Kidney epithelial cell (primary cell): ENCODE measurements at places on chromosomes 2 and 18.

GRCh38 chr2:70732766-70733645, 35.0 kb downstream of the ADD2 start:
- no peak for DNase-seq

DNA sequence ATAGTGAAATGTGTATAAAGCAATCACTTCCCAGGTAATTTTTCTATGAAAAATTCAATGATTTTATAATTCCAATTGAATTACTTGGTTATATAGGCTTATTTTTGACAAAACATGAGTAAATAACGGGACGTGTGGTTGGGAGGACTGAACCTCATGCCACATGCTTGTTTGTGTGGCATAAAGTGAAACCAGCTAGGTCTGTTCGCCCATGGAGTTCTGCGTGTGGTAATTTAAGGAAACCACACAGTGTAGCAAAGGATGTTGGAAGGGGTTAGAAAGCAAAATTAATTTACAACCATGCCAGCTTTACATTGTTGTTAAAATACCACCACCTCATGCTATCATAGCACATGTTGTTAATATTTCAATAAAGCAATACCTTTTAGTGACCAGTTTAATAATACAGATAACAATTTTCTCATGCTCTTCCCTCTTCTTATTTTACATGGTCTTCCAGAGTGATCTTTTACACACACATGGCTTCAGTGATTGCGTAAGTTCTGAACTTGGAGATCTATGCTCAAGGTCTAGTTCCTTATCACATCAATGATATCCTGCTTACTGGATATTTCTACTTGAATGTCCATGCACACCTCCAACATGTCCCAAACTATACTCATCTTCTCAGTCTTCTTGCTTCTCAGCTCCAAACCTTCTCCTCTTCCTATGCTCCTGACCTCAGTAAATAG, 156.4 kb upstream of the ITGA4 start:
- DNase-seq = no peak

DNA sequence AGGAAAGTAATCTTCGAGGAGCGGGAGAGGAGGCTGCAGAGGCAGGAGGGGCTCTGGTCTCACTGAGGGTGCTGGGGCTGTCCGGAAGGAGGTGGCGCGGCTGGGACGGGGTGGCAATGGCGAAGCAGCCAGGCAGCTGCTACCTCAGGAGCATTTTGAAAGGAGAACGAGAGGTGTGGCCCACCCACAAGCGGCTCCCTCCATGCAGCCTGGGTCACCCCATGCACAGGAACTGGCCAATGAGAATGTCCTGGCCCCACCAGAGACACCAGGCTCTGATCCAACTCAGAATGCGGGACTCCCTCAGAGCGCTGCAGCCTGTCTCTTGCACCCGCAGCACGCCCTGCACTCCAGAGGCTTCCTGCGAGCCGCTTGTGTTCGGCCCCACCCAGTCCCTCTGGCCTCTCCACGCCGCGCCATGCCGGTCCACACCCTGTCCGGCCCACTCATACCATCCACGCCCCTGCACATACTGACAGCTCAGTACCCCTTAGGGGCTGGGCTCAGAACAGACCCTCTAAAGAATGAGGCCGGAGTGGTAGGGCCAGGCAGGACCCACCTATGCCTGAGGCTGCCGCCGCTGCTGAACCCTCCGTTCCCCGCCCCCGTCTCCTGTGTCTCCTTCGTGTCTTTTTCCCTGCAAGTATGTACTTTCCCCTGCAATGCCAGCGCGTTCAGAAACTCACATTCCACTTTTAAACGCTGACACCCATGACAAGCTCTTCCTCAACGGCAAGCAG, 6.4 kb upstream of the BOK start:
- no peak for DNase-seq

GRCh38 chr2:220043155-220043989, 415.9 kb downstream of the SLC4A3 start:
- peak; percentile 9 for DNase-seq

GRCh38 chr2:183244300-183244844, 120.1 kb downstream of the NUP35 start:
- DNase-seq = no peak

DNA sequence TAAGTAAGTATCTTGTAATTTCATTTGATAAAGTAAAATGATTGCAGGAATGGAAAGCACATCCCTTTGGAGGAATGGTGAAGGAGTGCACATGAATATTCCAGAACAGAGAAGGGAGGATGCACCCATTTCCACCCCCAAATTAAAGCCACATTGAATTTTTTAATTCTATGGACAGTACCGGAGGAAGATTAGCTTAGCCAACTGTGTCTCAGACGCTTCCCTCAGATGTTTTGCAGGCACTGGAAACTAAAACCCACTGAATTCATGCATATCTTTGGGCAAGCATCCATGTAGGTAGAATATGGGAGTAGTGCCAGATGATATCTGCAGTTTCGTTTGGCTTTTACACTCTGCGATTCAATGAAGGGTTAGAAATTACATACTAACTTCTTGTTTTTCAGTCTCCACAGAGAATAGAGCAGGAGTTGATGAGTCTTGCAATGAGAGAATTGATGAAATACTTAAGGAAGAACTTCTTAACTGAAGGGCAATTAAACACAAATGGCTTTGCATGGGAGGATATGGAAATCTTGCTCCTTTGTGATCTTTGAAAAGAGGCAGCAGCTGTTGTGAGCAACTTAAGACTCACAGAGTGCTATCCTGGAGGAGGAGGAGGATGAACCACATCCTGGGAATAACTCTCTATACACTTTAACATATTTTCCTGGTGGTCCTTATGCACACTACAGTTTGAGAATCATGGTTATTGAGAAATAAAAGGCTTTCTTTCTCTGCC, 71.7 kb upstream of the MYO3B start:
- no peak for DNase-seq

DNA sequence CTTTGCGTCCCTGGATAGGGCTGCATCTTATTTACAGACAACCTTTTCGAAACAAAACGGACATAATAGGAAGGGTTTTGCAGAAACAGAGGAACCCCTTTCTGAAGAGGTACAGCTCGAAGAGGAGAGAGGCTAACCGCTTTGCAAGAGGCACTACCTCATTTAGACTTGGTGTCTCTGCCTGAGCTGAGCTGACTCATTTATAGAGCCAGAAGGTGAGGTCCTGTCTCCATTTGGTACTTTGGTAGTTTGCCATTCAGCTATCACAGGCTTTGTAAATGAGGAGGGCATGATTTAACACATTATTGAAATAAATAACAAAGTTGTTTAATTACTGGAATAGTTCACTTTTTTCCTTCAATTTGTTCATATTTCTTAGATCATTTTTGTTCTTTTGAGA, 2.2 kb upstream of the NXPH2 start:
- DNase-seq = no peak

DNA sequence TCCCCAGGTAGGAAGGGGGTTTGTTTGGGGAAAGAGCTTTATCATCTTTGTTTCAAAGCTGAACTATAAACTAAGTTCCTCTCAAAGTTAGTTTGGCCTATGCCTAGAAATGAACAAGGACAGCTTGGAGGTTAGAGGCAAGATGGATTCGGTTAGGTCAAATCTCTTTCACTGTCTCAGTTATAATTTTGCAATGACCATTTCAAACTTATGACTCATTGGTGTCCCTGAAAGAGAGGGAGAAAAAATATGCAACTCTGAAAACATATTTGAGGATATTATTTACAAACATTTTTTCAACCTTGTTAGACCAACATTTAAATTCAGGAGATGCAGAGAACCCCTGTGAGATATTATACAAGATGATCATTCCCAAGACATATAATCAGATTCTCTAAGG, 95.7 kb downstream of the EFEMP1 start:
- no peak for DNase-seq

DNA sequence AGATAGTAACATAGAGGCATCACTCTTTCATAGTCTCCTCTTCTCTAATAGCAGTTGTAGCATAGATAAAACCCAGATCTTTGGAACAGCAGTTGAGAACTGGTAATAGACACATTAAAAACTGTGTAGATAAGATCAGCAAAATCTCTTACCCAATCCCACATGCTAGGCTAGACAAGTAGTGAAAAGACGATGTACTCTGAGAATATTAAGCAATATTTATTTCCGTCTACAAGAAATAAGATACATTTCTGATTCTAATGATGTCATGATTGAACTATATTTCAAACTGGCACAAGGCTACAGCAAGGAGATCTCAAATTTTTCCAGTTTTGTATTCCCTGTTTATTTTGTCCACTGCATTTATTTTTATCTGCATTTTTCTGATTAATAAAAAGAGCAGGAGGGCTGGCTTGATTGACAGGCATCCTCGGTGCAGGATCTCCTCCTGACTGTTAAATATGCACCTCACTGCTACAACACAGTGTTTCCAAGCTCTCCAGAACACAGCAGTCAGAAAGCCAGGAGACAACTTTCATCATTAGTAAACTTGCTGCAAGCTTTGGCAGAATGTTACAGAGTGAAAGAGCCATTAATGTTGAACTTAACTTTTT, 73.3 kb upstream of the ATIC start:
- DNase-seq = no peak

DNA sequence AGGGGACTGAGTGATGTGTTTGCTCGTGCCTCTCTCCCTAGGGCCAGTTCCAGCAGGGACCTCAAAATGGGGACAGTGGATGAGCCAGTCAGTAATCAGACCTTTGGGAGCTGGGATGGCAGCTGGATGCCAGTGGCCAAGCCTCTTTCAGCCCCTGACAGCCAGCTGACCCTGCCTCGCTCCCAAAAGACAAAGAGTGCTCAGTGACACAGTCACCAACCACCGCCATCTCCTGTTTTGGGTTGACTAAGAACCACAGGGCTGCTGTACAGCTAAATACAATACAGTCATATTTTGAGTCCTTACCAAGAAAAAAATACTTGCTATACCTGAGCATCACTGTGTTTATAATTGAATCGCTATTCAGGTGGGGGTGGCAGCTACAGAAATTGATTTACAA, 75.7 kb downstream of the POU3F3 start:
- DNase-seq = no peak

GRCh38 chr2:215521031-215521430, 85.2 kb upstream of the FN1 start:
- no peak for DNase-seq

DNA sequence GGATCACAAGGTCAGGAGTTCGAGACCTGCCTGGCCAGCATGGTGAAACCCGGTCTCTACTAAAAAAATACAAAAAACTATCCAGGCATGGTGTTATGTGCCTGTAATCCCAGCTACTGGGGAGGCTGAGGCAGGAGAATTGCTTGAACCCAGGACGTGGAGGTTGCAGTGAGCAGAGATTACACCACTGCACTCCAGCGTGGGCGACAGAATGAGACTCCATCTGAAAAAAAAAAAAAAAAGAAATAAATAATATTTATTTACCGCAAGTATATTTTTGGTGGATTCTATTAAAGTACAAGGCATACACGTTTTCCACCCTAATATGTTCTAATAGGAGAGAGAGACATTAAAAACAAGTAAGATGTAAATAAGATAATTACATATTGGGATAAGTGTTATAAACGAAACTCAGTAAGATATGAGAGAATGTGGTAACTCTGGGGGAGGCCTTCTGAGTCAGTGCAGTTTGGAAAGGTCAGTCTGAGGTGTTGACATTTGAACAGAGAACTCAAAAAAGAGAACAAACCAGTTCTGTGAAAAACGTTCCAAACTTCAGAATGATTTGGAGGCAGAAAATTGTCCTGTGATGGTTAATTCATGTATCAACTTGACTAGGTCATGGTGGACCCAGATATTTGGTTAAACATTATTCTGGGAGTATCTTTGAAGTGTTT, 8.8 kb upstream of the POLI start:
- DNase-seq = no peak

DNA sequence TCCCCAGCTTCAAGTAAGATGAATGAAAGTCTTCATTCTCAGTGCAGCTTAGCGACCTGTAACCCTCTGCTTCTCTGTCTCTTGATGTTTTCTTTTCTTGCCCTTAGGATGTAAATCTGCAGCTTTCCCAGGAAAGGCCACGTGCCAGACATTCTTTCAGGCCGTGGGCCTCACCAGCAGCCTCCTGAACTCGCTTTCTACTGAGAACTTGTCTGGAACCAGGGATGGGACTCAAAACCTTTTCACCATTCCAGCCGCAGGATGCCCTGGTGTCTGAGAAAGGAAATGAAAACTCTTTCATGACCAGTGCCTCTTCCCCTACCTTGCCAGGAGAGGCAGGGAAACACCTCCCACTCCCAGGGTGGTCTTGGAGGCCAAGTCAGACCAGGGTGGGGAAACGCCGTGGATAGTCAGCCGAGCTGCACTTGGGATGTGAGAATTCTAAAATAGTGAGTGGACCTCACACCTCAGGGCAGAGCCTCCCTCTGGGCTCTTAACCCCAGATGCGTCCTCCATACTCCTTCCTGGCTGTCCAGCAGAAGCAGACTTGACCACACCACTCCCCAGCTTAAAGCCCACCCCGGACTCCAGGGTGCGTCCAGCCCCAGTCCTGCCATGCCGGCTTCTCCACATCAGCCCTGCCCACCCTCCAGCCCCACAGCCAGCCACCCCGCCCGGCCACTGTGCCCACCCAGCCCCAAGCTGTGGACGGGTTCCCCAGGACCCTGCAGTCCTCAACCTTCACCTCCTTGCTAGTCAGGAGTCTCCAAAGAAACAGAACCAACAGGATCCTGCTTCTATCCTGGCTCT, 115.5 kb downstream of the TWIST2 start:
- DNase-seq = no peak

GRCh38 chr2:105821428-105822125, 76.9 kb downstream of the NCK2 start:
- DNase-seq = no peak

GRCh38 chr2:118371515-118371914, 283.2 kb downstream of the INSIG2 start:
- DNase-seq = no peak

GRCh38 chr18:3760741-3761140, 310.8 kb downstream of the TGIF1 start:
- DNase-seq = no peak

GRCh38 chr2:200747668-200748618, 63.8 kb upstream of the BZW1 start:
- peak; percentile 81 for DNase-seq

GRCh38 chr2:214203744-214204289, 207.0 kb upstream of the VWC2L start:
- DNase-seq = no peak

GRCh38 chr18:60568220-60568619, 195.6 kb upstream of the MC4R start:
- no peak for DNase-seq

DNA sequence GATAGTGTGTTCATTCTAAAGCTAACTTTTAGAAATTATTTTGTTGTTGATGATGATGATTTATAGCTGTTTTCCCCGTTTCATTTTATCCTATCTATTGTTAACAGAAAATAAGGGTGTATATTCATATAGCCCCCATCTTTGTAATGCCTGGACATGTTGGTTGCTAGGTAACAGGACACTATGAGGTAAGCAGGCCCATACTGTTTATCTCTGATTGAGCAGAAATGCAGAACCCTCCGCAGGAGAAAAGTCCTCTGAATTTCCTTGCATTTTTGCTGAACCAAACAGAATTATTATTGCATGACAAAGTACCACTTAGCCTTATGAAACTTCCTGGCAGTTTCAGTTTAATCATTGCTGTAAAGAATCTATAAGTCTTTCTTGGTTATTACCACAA, 339.4 kb downstream of the DCC start:
- no peak for DNase-seq

GRCh38 chr2:9258953-9259399, 52.4 kb downstream of the ASAP2 start:
- DNase-seq = no peak
